ENCODE measurements at places on chromosomes 2 and 18.

- DNase-seq, result no peak
Observed at GRCh38 chr2:15971831-15972522, 31.6 kb downstream of the MYCN start.

GRCh38 chr2:64749446-64749845, 95.7 kb upstream of the SERTAD2 start:
- DNase-seq, result no peak

GRCh38 chr2:71560638-71561011, 107.3 kb downstream of the DYSF start:
- DNase-seq, result no peak

DNA sequence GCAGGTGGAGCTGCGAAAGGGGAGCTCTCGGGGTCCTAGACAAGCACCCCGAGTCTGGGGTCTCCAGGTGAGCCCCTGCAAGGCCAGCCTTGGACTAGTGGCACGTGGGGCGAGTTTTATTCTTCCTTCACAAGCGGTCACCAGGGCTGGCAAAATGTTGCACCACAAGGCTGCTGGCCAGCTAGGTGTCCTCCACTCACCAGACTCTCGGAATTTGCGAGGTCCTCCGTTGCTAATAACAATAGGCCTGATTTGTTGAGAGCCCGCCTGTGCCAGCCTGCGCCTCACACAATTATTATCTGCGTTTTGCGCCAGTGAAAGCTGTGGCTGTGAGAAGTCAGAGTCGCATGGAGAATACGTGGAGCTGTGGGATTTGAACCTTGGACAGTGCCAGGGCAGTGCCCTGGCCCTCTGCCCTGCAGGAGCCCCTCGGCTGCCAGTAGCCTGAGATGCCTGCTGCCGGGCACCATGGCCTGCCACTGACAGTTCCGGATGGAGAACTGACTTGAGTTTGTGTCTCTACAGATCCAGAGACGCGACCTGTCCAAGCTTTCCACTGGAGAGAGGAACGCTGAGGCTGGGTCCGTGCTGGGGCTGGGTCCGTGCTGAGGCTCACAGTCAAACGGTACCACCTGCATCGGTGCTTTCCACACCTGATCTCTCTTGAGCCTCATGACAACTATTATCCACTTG, 77.6 kb upstream of the ODC1 start:
- DNase-seq, result no peak

- no peak for DNase-seq
Observed at GRCh38 chr2:192139813-192140212, 54.9 kb downstream of the TMEFF2 start.

GRCh38 chr18:44771956-44772917, 91.5 kb downstream of the SETBP1 start:
- DNase-seq, result no peak

DNA sequence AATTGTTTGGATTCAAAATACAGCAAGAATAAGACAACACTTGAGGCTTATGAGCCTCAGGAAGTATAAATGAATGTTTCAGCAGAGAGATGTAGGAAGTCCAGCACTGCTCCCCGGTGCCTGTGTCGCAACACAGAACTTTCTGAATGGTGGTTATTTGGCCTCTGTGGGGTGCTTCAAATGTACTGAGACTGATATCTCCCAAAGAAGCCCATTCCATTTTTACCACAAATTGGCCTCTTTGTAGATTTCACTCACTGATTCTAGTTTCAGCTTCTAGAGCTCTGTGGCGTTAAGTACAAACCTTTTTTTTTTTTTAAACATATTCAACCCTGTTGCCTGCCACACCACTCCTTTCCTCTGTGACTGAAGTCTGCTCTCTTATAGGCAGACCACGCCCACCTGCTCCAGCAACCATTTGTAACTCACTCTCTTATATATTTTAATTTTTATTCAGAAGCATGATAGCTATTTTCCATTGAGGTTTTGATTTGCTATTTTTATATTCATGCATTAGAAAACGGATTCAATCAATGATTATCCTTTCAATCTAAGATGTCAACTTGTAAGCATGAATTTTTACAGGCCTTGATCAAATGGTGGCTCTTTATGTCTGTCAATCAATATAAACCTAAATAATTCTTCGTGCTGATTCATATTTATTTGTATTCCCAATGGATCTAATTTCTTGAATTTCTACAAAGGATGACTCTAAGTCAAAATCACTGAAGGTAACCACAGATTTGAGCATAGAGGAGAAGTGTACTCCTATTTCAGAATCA, 277.1 kb upstream of the CCDC68 start:
- no peak for DNase-seq

- DNase-seq, result no peak
Observed at GRCh38 chr2:81249152-81249551, 944.6 kb upstream of the LRRTM1 start.

GRCh38 chr2:120287183-120288015, 34.7 kb downstream of the RALB start:
- no peak for DNase-seq

GRCh38 chr2:168375195-168375798, 80.8 kb upstream of the CERS6 start:
- DNase-seq, result no peak

GRCh38 chr2:29260142-29260772, 145.0 kb downstream of the CLIP4 start:
- no peak for DNase-seq

- no peak for DNase-seq
Observed at GRCh38 chr2:242052421-242052820, 182.9 kb downstream of the RTP5 start.

GRCh38 chr18:32906506-32907310, 133.9 kb upstream of the KLHL14 start:
- DNase-seq, result no peak

GRCh38 chr2:96146153-96146880, 1.1 kb upstream of the DUSP2 start:
- peak; percentile 85 for DNase-seq

GRCh38 chr18:13513021-13513420, 213.3 kb downstream of the FAM210A start:
- no peak for DNase-seq

DNA sequence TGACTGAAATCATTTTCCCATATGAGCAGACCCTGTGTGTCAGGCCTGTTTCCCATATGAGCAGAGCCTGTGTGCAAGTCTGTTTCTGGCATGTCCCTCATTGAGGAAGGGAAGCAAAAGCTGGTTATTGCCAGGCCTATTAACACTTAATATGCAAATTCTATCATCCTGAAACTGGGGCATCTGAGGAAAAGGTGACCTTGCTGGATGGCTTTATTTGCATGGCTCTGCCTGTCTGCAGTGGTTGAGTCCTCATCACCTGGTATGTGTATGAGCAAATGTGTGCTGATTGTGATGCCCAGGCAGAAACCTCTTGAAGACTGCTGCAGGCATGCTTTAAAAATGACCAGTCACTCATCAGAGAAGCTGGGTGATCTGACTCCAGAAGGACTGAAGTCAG, 31.2 kb downstream of the EIF4E2 start:
- DNase-seq, result no peak

GRCh38 chr2:151841047-151841424, 12.8 kb upstream of the ARL5A start:
- no peak for DNase-seq

- no peak for DNase-seq
Observed at GRCh38 chr18:66558773-66559172, 45.1 kb downstream of the CDH19 start.

GRCh38 chr18:54260396-54261072, 8.8 kb upstream of the POLI start:
- no peak for DNase-seq

- DNase-seq, result no peak
Observed at GRCh38 chr2:68157002-68157401, 686 bp upstream of the PNO1 start.

DNA sequence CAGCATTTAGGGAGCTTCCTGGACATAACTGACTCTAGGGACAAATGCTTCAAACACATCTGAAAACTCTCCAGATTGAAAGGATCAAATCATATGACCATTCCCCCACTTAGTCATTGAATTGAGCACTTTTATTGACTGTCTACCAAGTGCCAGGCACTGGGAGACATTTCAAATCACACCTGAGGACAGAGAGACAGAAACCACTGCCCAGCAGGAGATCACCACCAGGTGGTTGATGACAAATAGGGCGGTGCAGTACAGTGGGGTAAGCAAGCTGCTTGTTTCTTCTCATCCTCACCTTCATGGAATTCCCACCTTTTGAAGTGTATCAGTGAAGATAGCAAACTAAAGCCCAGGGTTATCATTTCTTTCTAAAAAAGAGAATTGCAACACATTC, 19.0 kb upstream of the CXCR4 start:
- DNase-seq, result peak; percentile 69

DNA sequence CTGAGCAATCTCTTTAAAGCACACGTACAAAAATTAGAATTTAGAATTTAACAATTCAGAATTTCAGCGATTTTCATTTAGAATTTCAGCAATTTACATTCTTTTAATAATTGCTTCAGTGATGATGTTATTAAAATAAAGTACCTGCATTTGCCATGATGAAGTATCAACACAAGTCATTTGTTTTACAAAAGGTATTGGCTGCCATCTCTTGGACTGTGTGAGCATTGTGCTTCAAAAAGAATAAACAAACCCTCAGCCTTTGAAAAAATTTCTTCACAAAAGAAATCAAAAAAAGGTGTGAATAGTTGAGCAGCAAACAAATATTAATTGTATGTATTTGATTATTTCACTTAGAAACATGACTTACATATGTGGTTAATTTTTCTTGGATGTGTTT, 27.1 kb upstream of the ZC3H15 start:
- no peak for DNase-seq

- no peak for DNase-seq
Observed at GRCh38 chr2:106189764-106190468, 4.2 kb downstream of the UXS1 start.

DNA sequence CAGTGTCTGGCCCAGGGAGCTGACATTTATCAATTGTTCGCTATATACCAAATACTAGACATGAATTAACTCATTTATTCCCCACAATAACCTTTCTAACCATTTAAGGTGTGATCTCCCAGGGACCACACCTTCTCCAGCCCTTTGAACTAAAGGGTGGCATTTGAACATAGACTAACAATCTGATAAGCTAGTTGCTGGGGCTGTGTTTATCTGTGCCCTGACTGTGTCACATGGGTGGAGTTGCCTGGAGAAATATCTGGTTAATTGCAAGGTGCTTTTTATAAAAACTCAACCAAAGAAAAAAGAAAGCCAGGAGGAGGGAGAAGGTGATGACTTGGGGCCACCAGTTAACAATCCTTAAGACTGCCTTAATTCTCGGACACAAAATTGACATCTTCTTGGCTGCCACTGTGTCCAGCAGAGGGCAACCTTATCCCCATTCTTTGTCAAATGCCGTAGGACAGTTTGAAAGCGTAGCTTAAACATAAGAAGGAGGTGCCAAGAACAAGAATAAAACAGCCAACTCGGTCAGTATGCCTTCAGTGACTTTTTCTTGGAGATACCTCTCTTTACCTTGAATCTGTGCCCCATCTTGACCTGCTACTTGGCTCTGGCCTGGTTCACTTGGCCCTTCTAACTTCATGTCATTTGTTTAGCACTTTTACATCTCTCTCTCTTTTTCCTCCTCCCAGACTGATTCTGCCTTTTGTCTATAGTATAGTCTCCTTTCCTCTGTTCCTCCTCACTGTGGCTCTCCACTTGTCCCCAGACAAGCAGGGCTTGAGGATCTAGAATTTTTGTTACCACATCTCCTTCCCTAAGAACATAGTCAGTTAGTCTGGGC, 183.4 kb downstream of the MYO3B start:
- peak; percentile 26 for DNase-seq

- no peak for DNase-seq
Observed at GRCh38 chr2:101790857-101791256, 93.3 kb downstream of the MAP4K4 start.

DNA sequence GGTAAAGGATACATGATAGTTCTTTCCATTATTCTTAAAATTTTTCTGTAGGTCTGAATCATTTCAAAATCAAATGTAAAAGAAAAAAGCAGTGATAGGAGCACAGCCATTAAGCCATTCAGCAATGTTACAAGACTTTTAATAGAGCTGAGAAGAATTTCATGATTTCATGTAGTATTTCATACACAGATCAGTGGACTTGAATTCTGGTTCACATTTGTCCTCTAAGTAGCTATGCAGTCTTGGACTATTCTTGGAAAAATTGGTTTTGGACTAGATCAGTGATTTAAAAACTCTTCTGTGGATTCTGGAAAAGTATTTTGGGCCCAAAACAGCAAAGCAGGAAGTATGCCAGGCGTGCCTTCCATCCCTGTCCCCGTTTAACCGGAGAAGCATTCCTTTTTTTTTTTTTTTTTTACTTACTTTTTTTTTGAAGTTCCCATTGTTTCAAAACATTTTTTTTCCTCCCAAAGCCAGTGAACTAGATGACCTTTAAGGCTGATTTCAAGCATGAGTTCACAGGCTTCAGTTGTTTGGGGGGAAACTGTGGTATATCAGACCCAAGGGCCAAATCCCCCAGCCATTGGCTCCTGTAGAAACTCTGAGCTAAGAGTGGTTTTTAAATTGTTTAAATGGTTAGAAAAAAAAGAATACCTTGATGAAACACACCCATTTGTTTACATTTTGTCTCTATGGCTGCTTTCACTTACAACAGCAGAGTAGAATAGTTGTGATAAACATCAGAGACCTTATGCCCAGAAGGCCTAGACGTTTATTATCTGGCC, 17.5 kb upstream of the POLI start:
- DNase-seq, result no peak

DNA sequence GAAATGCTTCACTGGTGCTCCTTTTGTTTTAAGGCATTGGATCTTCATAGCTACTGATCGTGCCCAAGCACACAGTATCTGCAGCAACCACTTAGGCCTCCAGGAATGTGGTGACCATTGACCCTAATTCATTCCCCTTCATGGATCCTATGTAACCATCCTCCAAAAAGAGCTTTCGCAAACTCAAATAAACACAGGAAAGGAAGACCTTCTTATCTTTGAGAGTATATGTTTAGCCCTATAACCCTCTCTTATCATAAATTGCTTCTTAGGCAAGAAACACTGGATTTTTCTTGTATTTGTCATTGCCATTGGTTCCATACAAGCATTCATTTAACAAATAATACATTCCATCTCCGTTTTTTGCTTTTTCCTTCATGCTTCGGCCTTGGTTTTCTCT, 4.1 kb upstream of the TTR start:
- DNase-seq, result no peak

- no peak for DNase-seq
Observed at GRCh38 chr2:80863147-80863714, 558.7 kb upstream of the LRRTM1 start.

DNA sequence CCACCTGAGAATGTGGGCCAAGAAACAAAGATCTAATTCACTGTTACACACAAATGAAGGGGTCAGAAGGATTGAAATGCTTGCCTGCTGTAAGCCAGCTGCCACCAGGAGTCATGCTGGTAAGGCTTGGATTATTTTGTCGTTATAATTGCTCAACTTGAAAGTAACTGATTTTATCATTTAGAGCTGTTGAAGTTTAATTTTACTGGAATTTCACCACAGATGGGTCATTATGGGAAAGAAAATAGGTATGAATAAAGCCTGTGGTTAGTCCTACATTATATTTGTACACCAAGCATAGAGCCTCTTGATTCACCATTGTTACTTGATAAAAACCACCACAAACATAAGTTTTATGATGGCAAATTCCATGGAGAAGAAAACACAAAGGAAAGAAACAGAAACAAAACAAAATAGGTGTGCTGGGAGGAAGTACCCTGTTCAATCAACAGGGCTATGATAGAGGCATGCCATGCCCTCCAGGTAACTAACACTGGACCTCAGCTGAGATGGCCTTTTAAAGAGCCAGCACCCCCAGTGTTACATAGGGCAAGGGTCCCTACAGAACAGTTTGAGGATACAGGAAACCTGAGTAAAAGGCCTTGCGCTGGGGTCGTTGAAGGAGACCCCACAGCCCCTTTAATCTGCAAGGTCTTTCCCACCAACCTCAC, 3.0 kb downstream of the CLEC4F start:
- DNase-seq, result no peak

All from CD4-positive, alpha-beta T cell (primary cell).